Lung microvascular endothelial cell (primary cell): ENCODE measurements at places on chromosomes 2 and 18.
A peak's percentile ranks its signal among the peaks of the same experiment; 100 is the strongest.

GRCh38 chr2:202049840-202050239 lies 16.2 kb downstream of the FZD7 start:
- DNase-seq = no peak

DNA sequence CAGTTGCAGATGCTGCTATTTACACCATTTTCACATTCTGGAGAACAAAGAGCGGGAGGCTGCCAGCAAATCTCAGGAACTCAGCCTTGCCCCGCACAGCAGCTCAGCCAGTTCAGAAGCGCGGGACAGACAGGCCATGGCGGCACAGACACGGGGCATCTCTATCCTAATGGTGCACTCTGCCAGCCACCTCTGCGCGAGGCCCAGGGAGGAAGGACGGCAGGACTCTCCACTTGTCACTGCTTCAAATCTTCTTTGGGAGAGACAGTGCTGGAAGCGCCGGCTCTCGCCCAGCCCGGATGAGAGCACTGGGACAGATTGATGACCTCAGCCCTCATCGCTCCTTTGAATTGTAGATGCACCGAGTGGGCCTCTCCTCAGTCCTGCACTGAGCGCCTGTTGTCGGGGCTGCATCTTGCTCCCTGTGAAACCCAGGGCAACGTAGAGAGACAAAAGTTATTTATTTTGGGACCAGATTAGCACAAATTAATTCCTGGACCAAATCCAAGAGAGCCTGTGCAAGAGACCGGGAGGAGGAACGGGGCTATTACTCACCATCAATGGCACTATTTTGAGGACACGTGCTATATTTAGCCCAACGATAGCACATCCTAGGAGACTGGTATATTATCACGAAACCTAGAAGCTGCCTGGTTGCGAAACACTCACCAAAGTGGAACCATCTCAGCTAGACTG lies 211.4 kb upstream of the SMIM21 start:
- no peak for DNase-seq

DNA sequence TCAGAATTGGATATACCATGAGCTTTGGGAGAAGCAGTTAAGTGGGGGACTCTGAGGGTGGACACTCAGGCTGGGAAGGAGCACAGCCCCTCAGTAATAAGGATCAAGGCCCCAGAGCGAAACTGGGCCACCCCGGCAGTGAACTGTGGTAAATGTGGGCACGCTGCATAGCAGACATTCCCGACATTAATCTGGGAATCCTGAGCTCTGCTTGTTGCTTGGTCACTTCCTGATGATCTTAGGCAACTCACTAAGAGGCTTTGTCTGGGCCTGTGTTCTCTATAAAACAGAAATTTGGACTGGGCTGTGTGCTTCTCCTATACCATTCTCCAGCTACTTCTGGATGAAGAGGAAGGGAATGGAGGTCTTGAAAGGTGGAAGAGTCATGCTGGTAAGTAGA lies 4.8 kb downstream of the TGFBRAP1 start:
- peak; percentile 61 for DNase-seq

DNA sequence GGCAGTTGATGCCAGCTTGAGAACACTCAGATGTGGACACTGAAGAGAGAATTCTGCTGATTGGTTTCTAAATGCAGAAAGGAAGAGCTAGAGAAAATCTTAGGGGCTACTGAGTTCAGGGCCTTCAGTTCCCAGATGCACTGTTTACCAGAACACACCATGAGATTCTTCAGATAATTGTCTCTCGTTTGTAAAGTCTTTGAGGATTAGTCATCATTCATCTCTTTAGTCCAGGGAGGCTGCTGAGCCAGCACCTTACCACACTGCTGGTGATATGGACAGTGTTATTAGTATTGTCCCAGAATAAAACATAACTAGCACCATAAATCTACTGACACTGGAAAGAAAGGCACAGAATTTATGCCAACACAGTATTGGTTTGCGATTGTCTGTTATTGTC lies 690.8 kb upstream of the CELF4 start:
- DNase-seq = no peak

DNA sequence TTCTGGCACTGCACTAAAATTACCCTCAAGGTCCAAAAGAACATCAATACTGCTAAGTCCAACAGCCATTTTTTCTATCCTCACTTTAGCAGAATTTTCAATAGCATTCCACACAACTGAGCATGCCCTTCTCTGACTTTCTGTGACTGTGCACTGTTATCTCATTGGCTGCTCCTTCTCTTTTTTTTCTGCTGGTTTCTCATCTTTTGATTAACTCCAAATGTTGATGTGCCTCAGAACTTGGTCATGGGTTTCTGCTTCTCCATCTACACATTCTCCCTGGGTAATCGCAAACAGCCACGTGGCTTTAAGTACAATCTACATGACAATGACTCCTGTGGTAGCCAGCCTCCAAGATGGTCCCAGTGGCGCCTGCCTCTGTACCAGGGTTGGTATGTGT lies 75.0 kb upstream of the CD226 start:
- no peak for DNase-seq

GRCh38 chr18:59303006-59303405 lies 15.4 kb downstream of the CPLX4 start:
- no peak for DNase-seq

GRCh38 chr18:45059695-45060094 lies 379.0 kb downstream of the SETBP1 start:
- peak; percentile 59 for DNase-seq

- DNase-seq = no peak
These were observed 18.9 kb downstream of the AAK1 start for GRCh38 chr2:69624611-69625010.

GRCh38 chr2:159774370-159774990 lies 23.5 kb downstream of the CD302 start:
- no peak for DNase-seq

DNA sequence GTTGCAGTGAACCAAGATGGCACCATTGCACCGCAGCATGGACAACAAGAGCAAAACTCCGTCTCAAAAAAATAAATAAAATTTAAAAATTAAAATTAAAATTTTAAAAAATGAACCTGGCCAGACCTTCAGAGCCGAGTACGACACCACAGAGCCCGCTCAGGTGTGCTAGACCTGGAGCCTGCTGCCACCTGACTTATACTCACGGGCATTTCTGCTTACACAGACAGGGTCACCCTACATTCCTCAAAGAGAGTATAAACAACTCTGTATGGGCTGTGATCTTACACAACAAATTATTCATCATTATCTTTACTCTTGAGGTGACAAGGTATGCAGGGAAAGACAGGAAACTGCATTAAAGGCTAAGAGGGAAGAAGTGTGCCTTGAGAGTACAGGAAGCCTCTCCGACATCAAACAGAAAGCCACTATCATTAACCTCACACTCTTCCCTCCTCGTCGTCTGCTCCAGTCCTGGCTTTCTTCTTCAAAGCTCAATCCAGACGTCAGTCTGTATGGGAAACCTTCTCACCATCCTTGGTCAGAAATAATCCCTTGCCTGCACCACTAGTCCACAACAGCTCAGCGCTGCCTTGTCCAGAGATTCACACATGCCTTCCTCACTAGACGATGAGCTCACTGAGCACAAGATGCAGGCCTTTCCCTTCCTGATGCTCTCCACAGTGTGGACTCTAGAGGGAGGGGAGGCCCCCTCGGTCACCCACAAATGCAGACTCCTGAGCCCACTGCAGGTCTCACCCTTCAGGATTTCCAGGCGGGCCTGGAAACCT lies 56.2 kb downstream of the UXS1 start:
- no peak for DNase-seq
